Stimulated activated CD4-positive, alpha-beta T cell treated with anti-CD3 and anti-CD28 coated beads, Interleukin-15, amount 100 ng/mL, for 48 hours (primary cell): ENCODE measurements at places on chromosomes 1 and 21.

DNA sequence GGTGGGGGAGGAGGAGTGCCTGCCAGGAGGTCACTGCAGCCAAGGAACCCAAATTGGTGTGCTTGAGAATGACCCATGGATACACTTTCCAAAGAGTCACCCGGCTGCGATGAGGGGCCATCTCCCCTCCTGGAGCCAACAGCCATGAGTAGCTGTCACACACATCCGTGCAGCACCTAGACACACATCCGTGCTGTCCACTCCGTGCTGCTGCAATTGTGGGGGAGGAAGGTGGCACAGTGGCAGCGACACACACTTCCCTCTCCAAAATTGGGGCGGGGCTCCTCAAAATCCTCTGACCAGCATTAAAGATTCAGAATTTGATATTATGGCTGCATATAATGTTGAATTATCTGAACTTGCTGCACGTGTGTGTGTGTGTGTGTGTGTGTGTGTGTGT lies 15.8 kb downstream of the TP73 start:
- DNase-seq, result no peak

- no peak for DNase-seq
Measured at GRCh38 chr21:38077569-38077968, 161.3 kb upstream of the KCNJ6 start.

DNA sequence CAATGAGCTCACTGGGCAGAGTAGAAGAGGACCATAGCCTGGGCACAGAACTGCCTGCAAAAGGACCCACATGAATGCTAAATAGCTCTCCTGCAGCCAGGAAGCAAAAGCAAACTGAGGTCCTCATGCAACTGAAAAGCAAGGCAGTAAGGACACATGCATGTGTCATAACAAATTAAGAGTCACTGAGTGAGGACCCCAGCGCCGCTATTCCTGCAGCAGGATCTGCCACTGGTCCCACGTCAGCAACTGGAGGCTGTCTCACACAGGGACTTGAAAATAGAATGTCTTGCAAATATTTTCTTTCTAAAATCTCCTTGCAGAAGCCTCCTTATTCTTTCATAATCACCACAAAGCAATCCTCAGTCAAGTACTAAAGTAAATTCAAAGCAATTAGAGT lies 559.6 kb upstream of the DAB1 start:
- DNase-seq, result no peak

- no peak for DNase-seq
Measured at GRCh38 chr1:108643492-108644335, 17.2 kb downstream of the HENMT1 start.

DNA sequence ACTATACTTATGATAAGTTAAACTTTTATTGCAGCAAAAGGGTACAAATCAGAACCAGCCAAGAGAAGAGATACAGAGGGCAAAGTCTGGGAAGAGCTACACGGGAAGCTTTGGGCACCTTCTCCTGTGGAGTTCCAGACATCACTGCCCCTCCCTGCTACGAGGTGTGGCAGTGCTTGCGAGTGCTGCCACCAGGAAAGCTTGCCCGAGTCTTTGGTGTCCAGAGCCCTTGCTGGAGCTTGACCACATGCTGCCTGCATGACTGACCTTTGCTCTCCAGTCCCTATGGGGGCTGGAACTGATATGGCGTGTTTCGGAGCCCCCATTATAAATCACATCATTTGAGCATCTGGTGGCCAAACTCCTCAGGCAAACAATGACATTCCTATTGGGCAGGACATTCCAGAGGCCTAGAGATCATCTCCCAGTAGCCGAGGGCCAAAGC lies 23.4 kb downstream of the PLEKHO1 start:
- no peak for DNase-seq

DNA sequence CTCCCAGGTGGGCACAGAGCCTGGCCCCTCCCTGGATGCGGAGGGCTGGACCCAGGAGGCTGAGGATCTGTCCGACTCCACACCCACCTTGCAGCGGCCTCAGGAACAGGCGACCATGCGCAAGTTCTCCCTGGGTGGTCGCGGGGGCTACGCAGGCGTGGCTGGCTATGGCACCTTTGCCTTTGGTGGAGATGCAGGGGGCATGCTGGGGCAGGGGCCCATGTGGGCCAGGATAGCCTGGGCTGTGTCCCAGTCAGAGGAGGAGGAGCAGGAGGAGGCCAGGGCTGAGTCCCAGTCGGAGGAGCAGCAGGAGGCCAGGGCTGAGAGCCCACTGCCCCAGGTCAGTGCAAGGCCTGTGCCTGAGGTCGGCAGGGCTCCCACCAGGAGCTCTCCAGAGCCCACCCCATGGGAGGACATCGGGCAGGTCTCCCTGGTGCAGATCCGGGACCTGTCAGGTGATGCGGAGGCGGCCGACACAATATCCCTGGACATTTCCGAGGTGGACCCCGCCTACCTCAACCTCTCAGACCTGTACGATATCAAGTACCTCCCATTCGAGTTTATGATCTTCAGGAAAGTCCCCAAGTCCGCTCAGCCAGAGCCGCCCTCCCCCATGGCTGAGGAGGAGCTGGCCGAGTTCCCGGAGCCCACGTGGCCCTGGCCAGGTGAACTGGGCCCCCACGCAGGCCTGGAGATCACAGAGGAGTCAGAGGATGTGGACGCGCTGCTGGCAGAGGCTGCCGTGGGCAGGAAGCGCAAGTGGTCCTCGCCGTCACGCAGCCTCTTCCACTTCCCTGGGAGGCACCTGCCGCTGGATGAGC lies 34.2 kb downstream of the TRIM11 start:
- DNase-seq, result no peak

DNA sequence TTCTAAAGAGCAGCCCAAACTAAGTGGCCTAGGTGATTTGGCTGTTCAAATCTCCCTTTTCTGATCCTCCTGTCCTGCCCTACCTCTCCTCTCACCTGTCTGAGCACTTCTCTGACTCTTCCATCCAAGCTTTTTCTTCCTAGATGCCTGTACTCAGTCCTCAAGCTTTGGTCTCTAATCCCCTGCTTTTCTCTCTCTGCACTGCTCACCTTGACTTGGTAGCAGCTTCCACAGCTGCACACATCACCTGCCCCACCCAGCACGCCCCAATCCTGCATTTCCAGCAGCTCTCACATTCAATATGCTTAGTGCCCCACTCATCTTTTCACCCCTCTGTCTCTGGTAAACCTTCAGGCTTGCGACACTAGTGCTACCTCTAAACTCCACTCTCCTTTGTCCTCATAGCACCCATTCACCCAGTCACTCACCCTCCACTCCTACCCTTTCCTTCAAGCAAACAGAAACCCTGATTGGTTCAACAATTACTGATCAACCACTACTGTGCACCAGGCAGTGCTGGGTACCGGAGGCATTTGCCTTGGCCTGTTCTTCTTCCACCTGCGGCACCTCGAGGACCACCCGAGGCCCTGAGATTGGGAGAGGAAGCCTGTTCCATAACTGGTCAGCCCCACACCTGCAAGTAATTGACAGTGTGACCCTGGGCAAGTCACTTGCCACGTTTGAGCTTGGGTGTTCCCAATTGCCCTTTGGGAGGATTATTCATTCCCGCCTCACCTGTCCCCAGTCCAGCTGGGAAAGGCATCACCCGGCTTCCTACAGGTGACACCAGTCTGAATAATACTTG lies 136.1 kb upstream of the EDN2 start:
- no peak for DNase-seq

- DNase-seq, result no peak
Measured at GRCh38 chr1:62317021-62317768, 2.0 kb downstream of the KANK4 start.

- no peak for DNase-seq
Measured at GRCh38 chr1:158251163-158251562, 3.1 kb upstream of the CD1A start.

GRCh38 chr1:190175320-190175719 lies 302.3 kb downstream of the BRINP3 start:
- DNase-seq, result no peak

DNA sequence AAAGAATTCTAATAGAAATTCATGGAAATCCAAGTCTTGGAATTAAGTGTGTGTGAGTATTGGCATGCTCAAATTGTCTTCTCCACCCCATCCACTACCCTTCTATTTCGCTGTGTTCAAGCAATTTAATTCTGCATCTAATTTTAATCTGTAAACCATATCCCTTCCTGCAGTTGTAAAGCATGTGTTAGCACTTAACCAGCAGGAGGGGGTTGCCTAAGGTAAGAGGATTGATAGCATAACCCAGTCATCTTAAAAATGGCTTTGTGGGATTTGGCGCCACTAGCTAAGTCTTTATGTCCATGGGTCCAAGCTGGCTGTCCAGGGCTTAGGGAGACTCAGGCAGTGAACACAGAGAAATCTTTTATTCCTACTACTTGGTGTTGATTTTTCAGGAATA lies 210.3 kb downstream of the PTPRC start:
- no peak for DNase-seq

GRCh38 chr1:8389958-8390535 lies 72.1 kb downstream of the SLC45A1 start:
- DNase-seq, result no peak

- no peak for DNase-seq
Measured at GRCh38 chr1:219990782-219991510, 55.4 kb downstream of the EPRS1 start.

- DNase-seq, result no peak
Measured at GRCh38 chr21:34243562-34243961, 120.2 kb upstream of the KCNE2 start.

- DNase-seq, result no peak
Measured at GRCh38 chr21:42423197-42423675, 19.5 kb downstream of the UBASH3A start.

GRCh38 chr21:16125274-16125673 lies 395.5 kb downstream of the USP25 start:
- DNase-seq, result no peak

DNA sequence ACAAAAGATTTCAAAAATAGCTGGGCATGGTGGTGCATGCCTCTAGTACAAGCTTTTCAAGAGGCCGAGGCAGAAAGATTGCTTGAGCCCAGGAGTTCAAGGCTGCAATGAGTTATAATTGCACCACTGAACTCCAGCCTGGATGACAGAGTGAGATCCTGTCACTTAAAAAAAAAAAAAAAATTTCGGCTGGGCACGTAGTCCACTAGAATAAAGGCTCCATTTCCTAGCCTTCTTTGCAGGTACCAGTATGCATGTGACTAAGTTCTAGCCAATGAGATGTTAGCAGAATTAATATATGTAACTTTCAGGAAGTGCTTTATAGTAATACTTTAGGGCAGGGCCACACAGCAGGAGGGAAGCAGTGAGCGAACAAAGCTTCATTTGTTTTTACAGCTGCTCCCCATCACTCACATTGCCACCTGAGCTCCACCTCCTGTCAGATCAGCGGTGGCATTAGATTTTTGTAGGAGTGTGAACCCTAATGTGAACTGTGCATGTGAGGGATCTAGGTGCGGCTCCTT lies 28.8 kb upstream of the SYDE2 start:
- no peak for DNase-seq

DNA sequence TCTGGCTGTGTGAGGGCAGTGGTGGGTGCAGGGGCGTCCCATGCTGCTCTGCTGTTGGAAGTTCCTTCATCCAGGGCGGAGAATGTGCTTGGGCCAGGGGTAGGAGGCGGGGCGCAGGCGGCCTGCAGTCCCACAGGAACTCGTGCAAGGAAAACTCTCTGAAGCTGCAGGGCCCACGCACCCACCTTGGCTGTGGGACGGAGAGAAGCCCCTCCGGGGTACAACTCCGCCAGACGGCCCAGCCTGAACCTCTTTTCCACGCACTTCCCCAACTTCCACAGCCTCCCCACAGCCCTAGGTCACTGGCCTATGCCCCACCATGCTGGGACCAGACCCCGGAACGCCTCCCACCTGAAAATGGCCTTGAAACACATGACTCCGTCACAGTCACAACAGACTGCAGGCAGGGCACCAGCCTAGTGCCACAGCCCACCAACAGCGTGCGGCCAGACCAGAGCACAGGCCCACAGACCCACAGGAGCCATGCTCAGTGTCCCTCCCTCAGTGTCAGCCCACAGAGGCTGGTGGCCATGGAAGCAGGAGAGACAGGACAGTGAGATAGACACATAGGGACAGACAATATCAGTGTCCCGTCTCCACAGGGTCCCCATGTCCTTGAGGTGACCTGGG lies 47.8 kb downstream of the WNT9A start:
- no peak for DNase-seq

- no peak for DNase-seq
Measured at GRCh38 chr1:70760154-70760553, 287.5 kb downstream of the PTGER3 start.

DNA sequence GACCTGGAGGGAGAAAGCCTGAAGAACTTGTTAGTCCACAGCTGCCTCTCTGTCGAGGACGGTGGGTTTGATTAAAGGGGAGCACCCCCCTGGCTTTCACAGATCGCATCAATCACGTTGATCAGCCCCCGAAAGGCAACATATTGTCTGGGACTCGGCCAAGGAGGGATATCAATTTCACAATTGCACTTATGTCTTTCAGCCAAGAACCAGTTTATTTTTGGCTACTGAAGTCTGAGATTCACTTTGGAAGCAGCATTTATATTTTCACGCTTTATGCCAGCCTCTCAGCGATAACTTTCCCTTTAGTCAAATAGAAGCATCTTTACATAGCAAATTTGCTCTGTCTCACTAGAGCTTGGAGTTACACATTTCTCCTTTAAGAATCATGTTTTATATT lies 253.2 kb upstream of the RRP15 start:
- DNase-seq, result no peak

GRCh38 chr1:66728021-66728420 lies 24.2 kb upstream of the DYNLT5 start:
- DNase-seq, result no peak

DNA sequence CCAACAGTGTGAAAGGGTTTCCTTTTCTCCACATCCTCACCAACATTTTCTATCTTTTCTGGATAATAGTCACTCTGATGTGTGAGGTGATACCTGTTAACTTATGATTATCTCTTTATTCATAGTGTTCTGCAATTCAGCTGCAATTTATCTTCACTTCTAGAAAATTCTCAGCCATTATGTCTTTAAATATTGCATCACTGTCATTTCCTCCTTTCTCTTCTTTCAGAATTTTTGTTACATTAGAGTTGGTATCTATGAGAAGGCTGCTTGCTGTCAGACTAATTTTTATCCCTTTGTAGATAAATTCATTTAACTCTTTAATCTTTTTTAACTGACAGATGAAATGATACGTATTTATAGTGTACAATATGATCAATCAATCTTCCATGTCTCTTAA lies 30.5 kb upstream of the ATF3 start:
- no peak for DNase-seq

DNA sequence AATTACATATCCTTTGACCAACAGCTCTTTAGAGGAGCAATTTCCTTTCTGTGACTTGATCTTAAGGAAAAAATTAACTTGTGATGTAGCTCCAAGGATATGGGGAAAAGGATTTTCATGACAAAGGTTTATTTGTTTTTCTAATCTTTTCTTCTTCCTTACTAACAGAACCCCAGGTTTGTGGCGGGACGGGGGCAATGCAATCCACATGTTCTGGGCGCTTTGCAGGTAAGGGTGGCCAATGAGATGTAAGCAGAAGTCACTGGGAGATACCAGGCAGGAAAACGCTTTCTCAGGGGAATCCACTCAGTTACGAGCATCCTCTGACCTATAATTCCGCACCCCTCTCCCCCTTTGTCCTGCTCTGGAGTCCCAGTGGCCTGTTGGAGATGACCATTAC lies 122.0 kb downstream of the MRPS6 start:
- DNase-seq, result no peak

DNA sequence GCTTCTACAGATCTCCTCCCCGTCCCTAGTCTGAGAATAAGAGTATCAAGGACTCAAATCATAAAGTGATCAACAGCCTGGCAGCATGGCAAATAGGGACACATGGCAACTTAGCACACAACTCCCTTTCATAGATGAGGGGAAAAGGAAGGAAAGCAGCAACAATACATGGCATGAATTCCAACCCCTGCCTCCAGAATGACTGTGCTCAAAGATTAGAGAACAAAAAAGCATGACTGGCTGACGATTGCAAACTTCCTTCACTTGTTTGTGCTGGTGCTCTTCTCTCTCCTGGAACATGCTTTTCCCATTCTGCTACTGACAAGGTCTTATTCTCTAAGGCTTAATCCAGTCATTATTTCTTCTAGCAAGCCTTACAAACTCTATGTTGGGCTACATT lies 11.5 kb downstream of the KTI12 start:
- DNase-seq, result no peak
